ENCODE measurements at places on chromosomes 7 and 10. TPM values are rescaled to one million over a fixed set of nuclear protein-coding genes. Genes with fewer than 3 reads are reported as not detected.

TACR2 gene
- 0.33 TPM for total RNA-seq

GDF2 gene
- total RNA-seq = not detected

TSPAN33 gene
- 3.1 TPM for total RNA-seq

TOMM7 gene
- total RNA-seq = 401 TPM

FEZF1 gene
- not detected for total RNA-seq

NEUROG3 gene
- not detected for total RNA-seq

PRSS2 gene
- not detected for total RNA-seq

SPDYE5 gene
- total RNA-seq = not detected

MALRD1 gene
- total RNA-seq = not detected

IQCE gene
- 16.0 TPM for total RNA-seq

OR2A5 gene
- not detected for total RNA-seq

BAIAP2L1 gene
- total RNA-seq = 17.3 TPM

SH2D4B gene
- under 0.01 TPM for total RNA-seq

ASB15 gene
- total RNA-seq = not detected

AGAP9 gene
- 2.9 TPM for total RNA-seq

AGR3 gene
- total RNA-seq = not detected

GRID1 gene
- total RNA-seq = not detected

PITX3 gene
- total RNA-seq = not detected

ABCB4 gene
- total RNA-seq = 22.0 TPM

AS3MT gene
- total RNA-seq = 8.7 TPM

All from melanocyte of skin (primary cell).